ENCODE measurements at places on chromosomes 16 and 17.

DNA sequence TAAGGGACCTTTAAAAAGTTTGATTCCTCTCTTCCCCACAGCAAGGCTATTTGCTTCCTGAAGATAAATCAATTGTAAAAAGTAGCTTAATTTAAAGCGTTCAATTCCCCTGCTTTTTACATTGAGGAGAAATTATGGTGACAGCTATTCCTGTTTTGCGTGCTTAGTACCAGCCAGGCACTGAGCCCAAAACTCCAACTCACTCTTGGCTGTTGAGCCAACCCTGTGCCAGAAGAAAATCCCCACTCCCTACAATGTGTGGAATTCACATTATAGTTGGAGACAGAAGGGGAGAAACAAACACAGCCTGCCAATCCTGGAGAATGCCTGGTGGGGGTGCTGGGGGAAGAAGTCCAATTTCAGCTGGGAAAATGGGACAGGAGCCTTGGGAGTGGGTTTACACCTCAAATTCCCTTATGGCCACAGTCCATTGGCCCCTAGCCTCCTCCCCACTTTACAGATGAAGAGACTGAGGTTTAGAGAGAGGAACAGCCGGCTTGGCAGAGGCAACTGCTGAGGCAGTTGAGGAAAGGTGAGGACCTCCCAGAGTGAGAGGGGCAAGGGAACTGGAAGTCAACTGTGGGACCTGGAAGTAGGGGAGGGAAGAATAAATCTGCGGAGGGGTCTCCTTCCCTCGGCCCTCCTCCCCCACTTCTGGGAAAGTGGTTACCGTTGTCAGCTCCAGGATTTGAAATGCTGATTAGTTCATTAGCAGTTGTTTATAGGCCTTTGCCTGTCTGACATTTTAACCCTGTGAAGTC lies 26.1 kb downstream of the CDH1 start:
- no peak for DNase-seq

GRCh38 chr16:80100186-80100585 lies 440.6 kb upstream of the DYNLRB2 start:
- no peak for DNase-seq

- peak; percentile 11 for DNase-seq
Observed at GRCh38 chr16:78552106-78552675, 452.7 kb downstream of the WWOX start.

DNA sequence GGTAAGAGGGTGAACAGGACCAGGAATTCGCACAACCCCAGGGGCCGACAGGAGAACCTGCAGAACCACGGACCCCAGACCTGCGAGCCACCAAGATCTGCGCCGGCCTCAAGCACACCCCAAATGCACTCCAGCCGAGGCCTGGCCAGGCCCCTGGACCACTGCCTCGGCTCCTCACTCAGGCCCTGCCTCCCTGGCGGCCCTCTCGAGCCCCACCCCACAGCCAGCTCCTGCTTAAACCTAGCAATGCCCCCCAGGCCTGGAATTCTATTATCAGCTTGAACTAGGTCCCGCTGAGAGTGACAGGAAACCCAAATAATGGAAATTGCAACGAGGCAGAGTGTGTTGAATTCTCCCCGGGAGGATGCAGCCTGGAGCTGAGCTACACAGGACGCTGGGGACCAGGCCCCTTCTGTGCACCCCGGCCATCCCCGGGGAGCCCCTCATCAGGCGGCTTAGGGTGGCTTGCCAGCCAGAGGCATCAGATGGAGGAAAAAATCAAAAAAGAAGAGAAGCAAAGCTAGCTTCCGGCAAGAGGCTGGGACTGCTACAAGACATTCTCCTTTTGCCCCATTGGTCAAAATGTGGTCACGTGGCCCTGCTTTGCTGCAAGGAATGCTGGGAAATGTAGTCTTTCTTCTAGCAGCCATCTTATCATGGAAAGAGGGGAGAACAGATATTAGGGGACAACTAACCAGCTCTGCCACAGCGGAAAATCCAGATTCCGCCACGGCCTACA lies 2.4 kb upstream of the ENPP7 start:
- DNase-seq: peak; percentile 96

DNA sequence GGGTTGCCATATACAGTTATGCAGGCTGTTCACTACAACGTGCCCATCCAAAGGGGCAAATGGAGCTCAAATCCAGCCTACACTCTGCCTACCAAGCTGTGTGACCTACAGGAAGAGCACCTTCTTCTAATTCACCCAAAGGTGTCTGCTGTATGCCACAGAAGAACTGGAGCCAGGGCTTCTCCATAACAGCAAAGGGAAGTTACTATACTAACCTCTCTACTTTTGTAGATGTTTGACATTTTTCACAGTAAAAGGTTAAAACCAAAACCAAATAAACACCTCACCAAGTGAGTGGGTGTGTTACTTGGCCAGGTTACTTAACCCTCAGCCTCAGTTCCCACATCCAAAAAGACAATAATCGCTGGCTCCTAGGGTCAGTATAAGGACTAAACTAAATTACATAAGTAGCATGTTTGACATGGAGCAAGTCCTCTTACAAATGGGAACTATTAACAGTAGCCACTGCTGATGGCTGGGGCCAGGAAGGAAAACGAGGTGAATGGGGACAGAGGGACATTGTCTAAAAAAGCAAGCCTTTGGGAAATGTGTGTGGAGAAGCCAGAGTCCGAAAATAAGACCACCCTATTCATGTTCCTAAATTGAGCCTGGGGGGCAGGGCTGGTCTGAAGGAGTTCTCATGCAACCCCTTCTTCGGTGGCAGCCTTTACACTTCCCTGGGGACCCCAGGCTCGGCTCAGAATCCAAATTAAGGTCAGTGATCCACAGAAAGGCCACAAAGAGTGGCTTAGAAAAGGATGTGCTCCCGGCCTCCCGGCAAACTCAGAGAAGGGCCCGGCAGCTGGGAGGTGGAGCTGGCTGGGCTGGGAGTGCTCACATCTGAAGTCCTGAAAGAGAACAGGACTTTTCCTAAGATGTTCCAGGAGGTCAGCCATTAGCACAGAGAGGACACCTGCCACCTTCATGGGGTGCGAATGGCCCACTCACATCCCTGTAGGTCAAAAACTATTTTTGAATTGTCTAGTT lies 13.5 kb downstream of the CUEDC1 start:
- no peak for DNase-seq

- DNase-seq: no peak
Observed at GRCh38 chr16:7964167-7964566, 626.1 kb downstream of the TMEM114 start.

- DNase-seq: no peak
Observed at GRCh38 chr16:86129541-86129940, 230.6 kb downstream of the IRF8 start.

DNA sequence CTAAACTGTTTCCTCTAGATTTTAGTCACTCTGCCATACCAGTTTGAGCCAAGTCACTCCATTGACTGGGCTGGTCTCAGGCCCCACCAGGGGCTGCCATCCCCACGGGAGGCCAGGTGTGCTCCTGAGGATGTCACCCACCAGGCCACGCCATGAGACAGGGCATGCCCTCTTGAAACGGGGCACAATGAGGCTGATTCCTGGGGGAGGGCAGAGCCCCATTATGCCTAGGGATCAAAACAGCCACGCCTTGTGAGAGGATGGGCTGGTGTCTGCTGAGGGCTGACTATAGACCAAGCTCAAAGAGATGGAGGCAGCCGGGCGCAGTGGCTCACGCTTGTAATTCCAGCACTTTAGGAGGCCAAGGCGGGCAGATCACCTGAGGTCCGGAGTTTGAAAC lies 21.5 kb downstream of the GINS2 start:
- no peak for DNase-seq

GRCh38 chr17:13590441-13590840 lies 11.3 kb downstream of the HS3ST3A1 start:
- DNase-seq: no peak

DNA sequence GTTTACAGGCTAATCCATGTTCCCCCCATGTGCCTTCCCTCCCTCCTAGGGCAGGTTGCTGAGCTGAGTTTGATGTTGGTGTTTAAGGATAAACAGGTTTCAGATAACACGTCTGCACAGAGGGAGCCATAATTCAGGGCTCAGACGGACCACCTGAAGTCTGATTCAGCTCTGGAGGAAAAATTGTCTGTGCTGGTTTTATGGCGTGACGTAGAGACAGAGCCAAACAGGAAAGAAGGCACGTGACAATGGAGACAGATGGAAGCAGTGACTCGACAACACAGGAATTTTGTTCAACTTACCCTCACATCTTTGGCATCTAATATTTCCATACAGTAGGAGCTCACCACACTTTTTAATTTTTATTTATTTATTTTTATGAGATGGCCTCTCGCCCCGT lies 10.7 kb upstream of the USP10 start:
- no peak for DNase-seq

- peak; percentile 68 for DNase-seq
Observed at GRCh38 chr16:67194260-67194659, 2.3 kb downstream of the E2F4 start.

DNA sequence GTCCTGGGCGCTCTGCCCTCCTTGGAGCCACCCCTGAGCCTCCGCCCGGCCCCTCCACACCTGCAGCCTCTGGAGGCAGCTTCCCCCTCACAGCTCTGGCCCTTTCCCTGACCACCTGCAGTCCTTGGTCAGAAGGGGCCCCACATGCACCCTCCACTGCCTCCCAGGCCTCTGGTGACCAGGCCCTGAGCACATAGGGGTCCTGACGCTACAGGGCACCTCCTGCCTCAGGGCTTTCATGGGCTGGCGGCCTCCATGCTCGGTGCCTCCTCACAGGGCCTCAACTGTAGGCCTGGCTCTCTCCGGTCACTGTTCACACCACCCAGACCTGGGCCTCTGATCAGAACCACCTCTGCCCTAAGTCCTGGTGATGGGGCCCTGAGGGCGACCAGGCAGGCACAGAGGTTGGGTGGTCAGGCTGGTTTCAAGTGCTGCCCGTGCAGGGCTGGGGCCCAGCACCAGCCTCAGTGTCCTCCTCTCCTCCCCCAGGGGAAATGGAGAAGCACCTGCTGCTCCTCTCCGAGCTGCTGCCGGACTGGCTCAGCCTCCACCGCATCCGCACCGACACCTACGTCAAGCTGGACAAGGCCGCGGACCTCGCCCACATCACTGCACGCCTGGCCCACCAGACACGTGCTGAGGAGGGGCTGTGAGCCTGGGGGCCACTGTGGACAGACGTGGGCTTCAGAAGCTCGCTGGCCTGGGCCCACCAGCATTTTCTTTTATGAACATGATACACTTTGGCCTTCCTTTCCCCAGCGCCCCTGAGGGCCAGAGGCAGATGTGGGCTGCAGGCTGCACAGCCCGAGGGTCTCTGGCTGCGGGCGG lies 3.9 kb downstream of the APRT start:
- no peak for DNase-seq

- DNase-seq: peak; percentile 82
Observed at GRCh38 chr17:45261577-45262515, at the start of gene SPATA32. Gene SPATA32, minus strand, starts transcription at chr17:45262094. Its CDS starts 78 bp downstream, at chr17:45262016.

DNA sequence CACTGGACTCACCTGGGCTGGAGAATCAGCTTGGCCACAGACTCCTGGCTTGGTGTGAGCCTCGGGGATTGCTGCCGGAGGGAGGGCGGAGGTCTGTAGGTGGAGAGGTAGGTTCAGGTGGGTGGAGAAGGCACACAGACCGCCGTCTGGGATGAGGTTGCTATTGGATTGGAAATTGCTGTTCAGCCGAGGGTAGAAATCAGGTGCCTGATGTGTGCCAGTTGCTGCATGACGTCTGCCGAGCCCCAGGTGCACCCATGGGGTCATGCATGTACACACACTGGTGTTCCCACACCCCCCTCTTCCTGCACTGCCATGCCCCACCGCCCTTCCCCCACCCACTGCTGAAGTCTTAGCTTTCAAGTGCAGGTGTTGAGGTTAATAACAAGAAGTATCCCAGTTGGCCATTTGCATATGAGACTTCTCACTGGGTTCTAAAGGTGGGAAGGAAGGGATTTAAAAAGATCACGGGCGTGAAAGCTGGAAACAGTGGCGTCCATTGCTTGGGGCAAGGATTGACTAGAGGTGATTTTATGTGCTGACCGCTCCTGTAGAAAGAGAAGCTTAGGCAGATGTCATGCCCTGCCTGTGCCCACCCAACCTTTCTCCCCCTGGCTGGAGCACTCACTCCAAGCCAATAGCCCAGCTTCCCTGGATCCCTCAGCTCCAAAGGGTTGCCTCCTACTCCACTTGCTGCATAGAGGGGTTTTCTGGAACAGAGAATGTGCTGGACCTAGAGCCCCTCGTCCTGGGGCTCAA lies 193.6 kb downstream of the CCDC182 start:
- DNase-seq: no peak

DNA sequence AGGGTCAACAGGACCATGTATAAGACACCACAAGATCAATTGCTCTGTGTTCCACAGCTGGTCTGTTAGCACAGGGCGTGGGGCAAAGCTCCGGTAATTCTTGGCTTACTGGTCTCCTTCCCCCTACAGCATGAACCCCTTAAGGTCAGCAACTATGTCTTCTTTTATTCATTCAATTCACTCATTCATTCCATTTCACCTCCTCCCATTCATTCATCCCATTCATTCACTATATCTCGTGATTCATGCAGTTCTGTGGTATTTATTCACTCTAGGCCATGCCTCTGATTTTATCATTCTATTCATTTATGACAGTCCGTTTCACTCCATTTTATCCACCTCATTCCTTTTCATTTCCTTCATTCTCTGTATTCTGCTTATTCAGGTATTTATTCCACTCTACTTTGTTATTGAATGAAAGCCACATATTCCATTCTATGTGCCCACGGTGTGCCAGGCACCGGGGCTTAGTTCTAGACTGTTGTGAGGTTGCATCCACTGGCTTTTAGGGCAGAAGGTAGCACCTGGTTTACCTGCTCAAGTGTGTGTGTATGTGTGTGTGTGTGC lies 19.0 kb upstream of the WFDC1 start:
- no peak for DNase-seq

- DNase-seq: no peak
Observed at GRCh38 chr17:42695500-42695899, 13.2 kb downstream of the CNTNAP1 start.

- DNase-seq: no peak
Observed at GRCh38 chr16:9404811-9405210, 313.4 kb downstream of the HAPSTR1 start.

- DNase-seq: no peak
Observed at GRCh38 chr17:4559139-4559791, 1.1 kb downstream of the GGT6 start.

DNA sequence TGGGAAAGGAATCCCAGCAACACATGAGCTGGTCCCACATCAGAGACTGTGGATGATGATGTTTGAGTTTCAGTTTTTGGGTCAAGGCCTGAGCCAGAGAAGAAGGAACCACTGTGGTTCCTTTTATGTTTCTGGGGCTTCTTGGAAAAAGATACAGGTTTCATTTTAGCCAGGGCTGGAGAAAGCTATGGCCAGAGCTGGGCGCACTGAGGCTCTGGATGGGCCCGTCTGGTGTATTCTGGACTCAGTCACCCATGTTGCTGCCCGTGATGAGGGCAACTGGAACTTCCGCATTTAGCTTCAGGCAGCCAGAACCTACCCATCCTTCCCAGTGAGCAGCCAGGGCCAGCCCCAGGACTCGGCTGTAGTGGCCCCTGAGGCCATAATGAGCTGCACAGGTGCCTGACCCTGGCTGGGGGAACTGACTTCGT lies 15.0 kb upstream of the PITPNA start:
- peak; percentile 68 for DNase-seq
